ENCODE measurements at places on chromosomes 6 and 20.

- DNase-seq = no peak
These were observed 25.9 kb downstream of the PPARD start for GRCh38 chr6:35368038-35368887.

DNA sequence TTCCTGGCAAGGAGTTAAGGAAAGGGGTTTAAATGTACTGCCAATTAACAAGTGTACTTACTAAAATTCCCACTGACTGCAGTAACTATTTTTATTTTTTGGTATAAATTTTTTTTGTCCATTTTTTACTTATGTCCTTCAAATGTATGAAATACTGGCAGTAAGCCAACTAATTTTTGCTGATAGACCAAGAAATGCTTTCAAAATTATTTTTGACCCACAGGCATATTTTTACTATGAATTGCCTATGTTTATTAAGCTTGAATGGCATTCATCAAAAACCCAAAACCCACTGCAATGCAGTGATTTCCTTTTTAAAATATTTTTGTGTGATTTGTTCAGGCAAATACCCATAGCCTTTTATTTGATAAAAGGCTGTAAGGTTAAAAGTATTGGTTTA is 560.1 kb downstream of the UTRN start:
- DNase-seq = no peak

DNA sequence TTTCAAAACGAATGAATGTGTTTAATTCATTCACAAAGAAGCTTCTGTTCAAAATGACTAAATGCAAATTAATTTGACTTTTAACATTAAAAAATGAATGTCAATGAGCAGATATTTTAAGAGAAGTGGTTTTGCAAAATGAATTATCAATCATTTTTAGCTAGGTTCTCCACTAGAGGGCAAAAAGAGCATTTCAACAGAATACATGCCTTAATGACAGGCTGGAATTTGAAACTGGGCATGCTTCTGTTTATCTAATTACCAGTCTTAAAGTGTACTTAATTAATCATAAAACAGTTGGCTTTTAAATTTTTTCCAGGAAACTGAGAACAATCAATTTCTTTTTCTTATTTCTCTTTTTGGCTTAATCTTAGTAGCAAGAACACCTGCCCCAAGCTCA is 63.8 kb upstream of the TINAG start:
- DNase-seq = no peak

- DNase-seq = no peak
These were observed 342.2 kb downstream of the CDH26 start for GRCh38 chr20:60300374-60300773.

- no peak for DNase-seq
These were observed 110.9 kb downstream of the HFE start for GRCh38 chr6:26197933-26198721.
